Daoy (cell line): ENCODE measurements at places on chromosomes 7 and 10. TPM values are rescaled to one million over a fixed set of nuclear protein-coding genes. Genes with fewer than 3 reads are reported as not detected.

- peak; percentile 47 for DNase-seq
These were observed 42.4 kb downstream of the CCNY start for GRCh38 chr10:35378541-35379210.

GRCh38 chr7:104230606-104231005 is 22.8 kb upstream of the ORC5 start:
- DNase-seq, result peak; percentile 49

DNA sequence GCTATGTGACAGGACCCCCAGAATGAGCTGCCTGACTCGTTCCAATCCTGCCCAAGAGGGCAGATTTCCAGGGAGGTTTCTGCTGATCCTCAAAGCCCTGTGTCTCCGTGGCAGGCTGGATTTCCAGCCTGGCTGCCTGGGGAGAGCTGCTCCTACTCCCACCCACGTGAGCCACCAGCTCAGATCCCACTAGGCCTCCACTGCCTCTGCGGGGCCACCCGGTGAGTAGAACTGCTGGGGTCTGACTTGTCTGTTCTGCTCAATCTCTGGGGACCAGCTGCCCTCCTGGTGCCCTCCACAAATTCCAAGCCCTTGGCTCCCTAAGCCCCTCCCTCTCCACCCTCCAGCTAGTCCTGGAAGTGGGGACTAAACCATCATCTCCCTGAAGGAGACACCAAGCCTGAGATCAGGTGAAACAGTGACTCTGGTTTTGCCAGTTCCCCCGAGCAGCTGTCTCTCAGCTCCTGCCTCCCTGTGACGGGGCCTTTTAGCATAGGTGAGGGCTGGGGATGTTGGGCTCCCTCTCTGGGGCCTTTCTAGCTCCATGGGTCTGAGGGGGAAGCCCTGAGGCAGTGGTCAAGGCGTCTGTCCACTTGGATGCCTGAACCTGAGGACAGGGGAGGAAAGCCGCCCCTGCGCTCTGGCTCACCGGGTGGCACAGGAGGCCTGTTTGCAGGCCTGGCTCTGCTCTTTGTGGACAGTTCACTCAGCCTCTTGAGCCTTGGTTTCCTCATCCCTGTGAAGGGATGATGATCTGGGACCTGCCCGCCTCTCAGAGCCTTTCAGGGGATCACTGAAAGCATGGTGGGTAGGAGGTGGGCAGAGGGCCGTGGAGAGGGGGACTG is 5.6 kb downstream of the FAM241B start:
- no peak for DNase-seq

DNA sequence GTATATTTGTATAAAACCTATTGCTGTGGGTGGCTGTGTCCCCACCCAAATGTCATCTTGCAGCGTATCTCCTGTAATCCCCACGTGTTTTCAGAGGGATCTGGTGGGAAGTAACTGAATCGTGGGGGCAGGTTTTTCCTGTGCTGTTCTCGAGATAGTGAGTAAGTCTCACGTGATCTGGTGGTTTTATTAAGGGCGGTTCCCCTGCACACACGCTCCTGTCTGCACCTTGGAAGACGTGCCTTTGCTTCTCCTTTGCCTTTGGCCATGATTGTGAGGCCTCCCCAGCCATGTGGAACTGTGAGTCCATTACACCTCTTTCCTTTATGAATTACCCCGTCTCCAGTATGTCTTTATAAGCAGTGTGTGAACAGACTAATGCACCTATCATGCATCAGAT is 97.6 kb downstream of the DYNC2I1 start:
- no peak for DNase-seq

DNA sequence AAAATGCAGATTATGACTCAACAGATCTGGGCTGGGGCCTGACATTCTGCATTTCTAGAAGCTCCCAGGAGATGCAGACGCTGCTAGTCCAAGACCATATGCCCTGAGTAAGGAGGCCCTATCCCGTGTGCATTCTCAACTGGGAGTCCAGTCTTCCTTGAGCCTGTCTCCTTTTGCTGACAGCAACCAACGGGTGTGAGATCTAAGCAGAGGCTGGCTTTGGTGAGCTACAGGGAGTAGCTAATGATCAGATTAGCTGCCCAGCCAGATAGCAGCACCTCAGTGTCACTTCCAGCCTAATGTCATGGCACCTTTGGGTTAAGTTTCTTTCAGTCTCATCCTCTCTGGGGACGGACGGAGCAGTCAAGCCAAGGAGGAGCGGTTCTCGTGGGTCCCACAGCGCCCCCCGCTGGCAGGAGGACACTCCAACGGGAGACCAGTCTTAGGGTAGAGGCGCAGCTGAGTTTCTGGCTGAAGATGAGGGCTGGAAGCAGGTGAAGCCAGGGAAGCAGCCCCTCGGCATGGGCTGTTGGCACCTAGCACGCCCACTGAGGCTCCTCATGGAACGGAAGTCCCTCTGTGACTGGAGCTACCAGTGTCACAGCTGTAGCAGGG is 154.0 kb downstream of the CCDC3 start:
- DNase-seq, result peak; percentile 13

DNA sequence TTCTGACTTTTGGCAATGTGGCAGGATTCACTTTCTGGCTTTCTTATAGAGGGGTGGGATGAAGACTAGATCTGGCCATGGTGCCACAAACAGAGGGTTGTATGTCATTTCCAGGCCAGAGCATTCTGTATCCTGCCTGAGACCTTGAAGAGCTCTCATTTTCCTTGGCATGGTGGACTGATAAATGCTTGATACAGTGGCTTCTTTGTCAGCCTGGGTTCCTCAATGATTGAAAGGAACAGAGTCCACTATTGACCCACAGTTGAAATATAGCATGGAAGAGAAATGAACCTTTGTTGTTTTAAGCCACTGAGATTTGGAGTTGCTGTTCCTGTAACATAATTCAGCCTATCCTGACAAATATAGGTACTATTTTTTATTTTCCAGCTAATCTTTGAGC is 462.7 kb downstream of the SUGCT start:
- no peak for DNase-seq

- DNase-seq, result no peak
These were observed 1.7 kb downstream of the CFAP43 start for GRCh38 chr10:104230490-104230889.

GRCh38 chr7:22702516-22702915 is 24.5 kb upstream of the IL6 start:
- no peak for DNase-seq

DNA sequence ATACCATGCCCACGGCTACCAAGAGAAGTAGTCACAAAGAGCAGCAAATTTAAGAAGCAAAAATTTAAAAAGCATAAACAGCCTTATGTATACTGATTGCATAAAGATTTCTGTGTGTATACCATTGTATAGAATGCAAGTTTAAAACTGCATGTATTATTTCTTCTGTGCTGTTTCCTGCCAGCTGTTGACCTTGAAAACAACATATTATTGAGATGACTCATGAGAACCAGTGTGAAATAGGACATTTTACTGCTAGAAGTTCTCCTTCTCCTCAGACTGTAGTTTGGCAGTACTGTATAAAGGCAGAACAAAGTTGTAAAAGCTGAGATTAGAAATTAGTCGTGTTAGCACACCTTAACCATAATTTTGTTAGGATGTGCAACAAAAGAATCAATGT is 42.3 kb upstream of the SGCE start:
- peak; percentile 52 for DNase-seq

GRCh38 chr7:110960811-110961210 is 130.1 kb upstream of the LRRN3 start:
- no peak for DNase-seq

GRCh38 chr10:3902054-3902808 is 117.2 kb upstream of the KLF6 start:
- DNase-seq, result no peak

DNA sequence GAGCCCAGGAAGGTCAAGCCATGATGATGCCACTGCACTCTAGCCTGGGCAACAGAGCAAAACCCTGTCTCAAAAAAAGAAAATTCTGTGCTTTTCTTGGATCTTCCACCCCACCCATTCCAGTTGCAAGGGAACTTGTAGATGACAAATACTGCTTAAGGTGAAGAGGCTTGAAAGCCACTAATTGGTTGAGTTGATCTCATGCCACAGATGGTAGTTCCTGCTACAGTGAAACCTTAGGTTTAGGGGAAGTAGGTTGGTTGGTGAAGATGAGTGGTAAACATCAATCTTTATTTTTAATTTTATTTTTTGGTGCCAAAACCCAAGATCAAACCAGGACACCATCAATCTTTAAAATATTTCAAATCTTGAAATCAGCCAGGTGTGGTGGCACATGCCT is 2.9 kb upstream of the GDI2 start:
- no peak for DNase-seq

- DNase-seq, result peak; percentile 35
These were observed 153.2 kb upstream of the LYZL2 start for GRCh38 chr10:30782537-30783461.

GRCh38 chr7:47186316-47186715 is 395.6 kb downstream of the TNS3 start:
- DNase-seq, result no peak

DNA sequence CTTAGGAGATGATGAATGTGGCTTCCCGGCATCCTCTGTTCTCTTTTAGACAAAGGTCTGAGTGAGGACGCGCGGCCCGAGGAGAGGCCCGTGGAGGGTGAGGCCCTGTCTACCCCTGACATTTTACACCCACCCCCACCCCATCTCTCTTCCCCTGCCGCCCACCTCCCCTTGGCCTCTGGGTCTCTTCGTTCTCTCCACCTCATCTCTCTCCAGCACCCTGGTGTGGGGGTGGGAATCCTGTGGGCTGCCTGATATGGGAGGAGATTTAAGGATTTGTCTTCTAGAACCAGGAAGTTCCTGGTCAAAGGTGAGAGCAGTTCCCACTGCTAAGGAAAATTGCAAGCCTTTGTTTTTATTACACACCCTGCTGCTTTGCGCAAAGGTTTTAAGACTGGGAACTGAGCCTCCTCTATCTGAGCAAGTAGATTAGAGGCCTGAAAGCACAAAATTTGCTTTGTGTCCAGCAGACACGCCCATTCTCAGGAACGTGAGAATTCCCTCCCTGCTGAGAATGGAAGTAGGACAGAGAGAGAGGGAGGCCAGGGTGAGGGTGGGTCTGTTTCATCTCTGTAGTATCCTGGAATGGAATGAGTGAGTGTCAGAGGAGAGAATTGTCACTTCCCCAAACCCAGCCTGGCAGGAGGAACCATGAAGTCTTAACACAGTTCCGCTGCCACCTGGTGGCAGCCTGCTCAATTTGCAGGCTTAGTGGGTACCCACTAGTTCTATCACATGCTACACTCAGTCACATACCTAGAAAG is 91.2 kb downstream of the GTF2IRD1 start:
- peak; percentile 60 for DNase-seq

DNA sequence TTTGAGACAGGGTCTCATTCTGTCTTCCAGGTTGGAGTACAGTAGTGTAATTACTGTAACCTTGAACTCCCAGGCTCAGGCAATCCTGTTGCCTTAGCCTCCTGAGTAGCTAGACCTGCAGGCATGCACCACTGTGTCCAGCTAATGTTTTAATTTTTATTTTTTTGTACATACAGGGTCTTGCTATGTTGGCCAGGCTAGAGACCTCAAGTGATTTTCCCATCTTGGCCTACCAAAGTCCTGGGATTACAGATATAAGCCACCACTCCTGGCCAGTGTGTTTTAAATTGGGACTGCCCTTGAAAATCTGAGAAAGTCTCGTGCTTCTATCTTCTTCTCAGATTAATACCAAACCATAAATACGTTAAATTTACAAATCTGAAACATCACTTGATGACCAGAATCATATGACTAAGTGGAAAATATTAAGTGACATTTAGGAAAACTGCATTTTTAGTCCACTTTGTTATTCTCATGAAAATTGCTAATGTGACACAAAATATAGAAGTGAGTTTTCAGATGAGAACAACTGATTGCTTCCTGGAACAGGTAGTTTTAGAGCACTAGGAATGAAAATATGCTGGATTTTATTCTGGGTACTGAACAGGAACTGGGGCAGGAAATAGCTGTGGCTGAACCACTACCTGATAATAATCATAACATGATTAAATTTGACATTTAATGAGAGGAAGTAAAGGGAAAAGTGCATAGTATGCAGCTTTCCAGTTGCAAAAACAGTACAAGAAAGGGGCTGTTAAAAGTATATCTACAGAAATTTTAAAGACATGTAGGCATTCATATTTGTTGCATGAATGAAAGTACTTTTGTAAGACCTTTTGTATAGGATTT is 4.2 kb downstream of the PHTF2 start:
- no peak for DNase-seq

- DNase-seq, result no peak
These were observed 725.4 kb downstream of the INHBA start for GRCh38 chr7:40977533-40977932.

DNA sequence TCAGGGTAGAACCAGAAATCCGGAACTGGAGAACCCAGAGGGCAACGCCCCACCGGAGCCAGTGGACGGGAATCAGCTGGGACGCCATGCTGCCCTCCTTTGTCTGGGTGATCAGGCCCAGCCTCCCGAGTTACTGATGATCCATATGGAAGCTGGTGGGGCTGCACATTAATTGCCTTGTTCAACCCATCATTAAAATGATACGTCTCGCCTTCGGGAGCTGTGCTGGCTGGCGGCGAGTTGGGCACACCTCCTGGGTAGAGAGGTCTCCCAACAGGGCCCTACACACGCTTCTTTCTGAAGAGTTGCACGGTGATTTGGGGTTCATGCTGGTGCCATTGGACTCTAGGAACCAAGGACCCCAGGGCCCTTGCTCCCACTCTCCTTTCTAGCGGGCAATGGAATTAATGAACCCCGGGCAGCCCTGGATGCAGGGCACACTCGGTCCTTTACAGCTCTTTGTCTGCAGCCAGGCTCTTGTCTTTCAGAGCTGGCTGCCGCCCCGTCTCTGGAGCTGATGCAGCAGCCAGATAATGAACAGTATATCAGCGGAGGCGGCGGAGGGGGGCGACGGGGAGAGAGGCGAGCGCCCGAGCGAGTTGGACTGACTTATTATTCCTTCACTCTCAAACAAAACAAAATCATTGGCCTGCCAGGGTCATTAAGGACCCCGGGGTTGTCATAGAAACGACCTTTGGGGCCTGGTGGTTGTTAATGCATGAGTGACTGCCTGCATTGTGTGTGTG is 412.2 kb upstream of the ZMIZ1 start:
- DNase-seq, result no peak

DNA sequence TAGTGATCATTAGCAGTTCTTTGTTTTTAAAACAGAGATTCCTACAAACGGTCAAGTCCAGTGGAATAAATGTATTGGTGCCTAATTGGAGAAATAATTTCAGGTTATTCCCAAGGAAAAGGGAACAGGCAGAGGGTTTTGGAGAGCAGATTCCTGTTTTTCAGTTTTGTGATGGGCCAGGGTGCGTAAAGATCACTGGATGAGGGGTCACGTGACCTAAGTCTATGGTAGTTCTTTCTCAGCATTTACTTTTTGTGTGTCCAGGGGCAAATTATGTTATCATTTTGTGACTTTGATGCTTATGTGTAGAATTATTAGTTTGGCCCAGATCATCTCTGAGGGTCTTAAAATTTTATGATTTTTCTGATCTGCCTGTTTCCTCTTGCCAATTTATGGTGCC is 15.2 kb downstream of the CHN2 start:
- no peak for DNase-seq

- DNase-seq, result no peak
These were observed 86.5 kb upstream of the NPVF start for GRCh38 chr7:25314731-25315267.

- DNase-seq, result no peak
These were observed 21.4 kb downstream of the OR6V1 start for GRCh38 chr7:143073556-143073955.

Gene LOXL4
- 0.97 and 1.3 TPM in 2 replicates for total RNA-seq

Gene STEAP2
- total RNA-seq, result 4.9 and 5.2 TPM in 2 replicates

Gene C7orf57
- total RNA-seq, result 0.91 and 0.95 TPM in 2 replicates

Gene COL13A1
- 13.0 and 19.5 TPM in 2 replicates for total RNA-seq

Gene ENTPD1
- total RNA-seq, result 0.06 and 0.17 TPM in 2 replicates

Gene TCAF1
- total RNA-seq, result 43.8 and 66.8 TPM in 2 replicates

Gene AKR1D1
- not detected in 2 replicates for total RNA-seq
